ENCODE measurements at places on chromosomes 13 and 19. TPM values are rescaled to one million over a fixed set of nuclear protein-coding genes. Genes with fewer than 3 reads are reported as not detected.

Gene CACNG8
- total RNA-seq, result not detected

Gene DPF1
- 0.47 TPM for total RNA-seq

Gene URAD
- not detected for total RNA-seq

Gene GJB6
- total RNA-seq, result 2.3 TPM

Gene HSD17B14
- total RNA-seq, result 0.56 TPM

Gene NMRK2
- not detected for total RNA-seq

Gene HIPK4
- total RNA-seq, result not detected

Gene PTH2
- not detected for total RNA-seq

DNA sequence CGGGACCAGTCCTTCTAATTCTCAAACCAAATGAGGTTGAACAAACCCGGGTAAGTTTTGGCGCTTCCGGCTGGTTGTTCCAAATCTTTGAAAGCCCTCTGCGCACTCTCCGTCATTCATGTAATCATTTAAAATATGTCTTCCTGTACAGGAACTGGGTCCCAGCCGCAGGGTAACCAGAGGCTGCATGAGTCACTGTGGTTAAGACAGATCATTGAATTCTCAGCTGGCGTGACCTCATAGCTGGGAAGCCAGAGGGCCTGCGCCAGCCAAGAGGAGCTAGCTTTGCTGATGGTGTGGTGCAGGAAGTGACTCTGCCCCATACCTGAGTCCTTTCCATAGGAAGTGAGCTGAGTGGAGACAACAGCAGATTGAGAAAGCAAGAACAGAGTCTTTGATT lies 135.2 kb downstream of the TSHZ3 start:
- peak; percentile 97 for DNase-seq
- no peaks in the 10 kb centered on the region for H3K27me3 ChIP-seq
- peaks cover 1% of the 10 kb centered on the region for H3K36me3 ChIP-seq
- peak overlapping the region; percentile 64 for H3K4me3 ChIP-seq

DNA sequence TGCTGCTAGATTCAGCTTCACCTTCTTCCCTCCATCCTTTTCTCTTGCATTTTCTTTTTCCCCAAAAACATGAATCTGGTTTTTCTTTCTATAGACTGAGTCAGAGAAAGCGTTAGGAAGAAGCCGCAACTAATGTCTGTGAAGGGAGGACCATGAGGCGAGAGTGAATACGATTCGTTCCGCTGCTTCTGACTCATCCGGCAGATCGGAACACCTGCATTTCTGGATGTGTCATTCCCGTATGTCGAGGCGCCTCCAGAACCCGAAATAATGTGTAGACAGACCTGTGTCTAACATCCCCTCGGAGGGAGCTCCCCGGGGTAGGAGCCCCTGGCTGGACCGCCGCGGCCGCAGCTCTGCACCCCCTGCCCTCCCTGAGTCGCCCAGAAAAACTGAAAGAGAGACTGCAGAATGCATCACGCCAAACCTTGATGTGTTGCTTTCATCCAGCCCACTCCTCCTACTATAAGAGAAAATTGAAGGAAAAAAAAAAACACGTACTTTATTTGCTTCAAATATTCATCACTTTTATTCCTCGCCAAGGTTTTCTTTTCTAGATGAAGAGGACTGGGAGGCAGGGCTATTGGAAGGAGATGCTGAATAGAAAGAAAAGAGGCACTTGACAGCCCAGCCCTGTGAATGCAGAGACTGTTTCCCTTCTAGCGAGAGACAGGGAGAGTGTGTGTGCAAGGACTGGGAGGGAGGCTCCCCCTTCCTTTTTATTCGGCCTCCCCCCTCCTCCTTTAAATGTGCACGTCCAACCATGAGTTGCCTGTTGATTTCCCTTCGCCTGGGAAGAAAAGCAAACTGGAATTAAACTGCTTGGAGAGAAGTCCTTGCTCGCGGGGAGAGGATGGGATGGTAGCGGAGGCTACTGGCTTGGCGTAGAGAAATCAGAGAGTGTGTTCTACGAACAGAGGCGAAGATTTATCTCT lies 616 bp upstream of the PCDH17 start:
- H3K4me3 ChIP-seq, result peak overlapping the region; percentile 46
- H3K36me3 ChIP-seq, result peaks cover 5% of the 10 kb centered on the region
- no peak overlapping the region for H3K27ac ChIP-seq
- peaks cover 66% of the 10 kb centered on the region for H3K27me3 ChIP-seq
- DNase-seq, result peak; percentile 7

- no peak overlapping the region for H3K27ac ChIP-seq
- H3K36me3 ChIP-seq, result no peaks in the 10 kb centered on the region
- no peak overlapping the region for H3K4me3 ChIP-seq
Measured at GRCh38 chr19:50434525-50434924, 1.8 kb downstream of the MYBPC2 start.

- H3K4me1 ChIP-seq, result peaks cover 23% of the 10 kb centered on the region
- no peaks in the 10 kb centered on the region for H3K27me3 ChIP-seq
- no peak for DNase-seq
- H3K4me3 ChIP-seq, result peak overlapping the region; percentile 86
Measured at GRCh38 chr19:55474269-55475265, 1.9 kb upstream of the ZNF628 start.

- H3K4me1 ChIP-seq, result no peaks in the 10 kb centered on the region
- H3K4me3 ChIP-seq, result no peak overlapping the region
- H3K36me3 ChIP-seq, result no peaks in the 10 kb centered on the region
- H3K27me3 ChIP-seq, result peaks cover 8% of the 10 kb centered on the region
Measured at GRCh38 chr13:76647550-76647949, 238.7 kb downstream of the KCTD12 start.

- H3K36me3 ChIP-seq, result peaks cover 4% of the 10 kb centered on the region
- no peaks in the 10 kb centered on the region for H3K4me1 ChIP-seq
- DNase-seq, result no peak
Measured at GRCh38 chr19:56980906-56981305, 138.9 kb upstream of the USP29 start.

- no peak overlapping the region for H3K27ac ChIP-seq
- no peak overlapping the region for H3K4me3 ChIP-seq
- no peak for DNase-seq
- no peaks in the 10 kb centered on the region for H3K27me3 ChIP-seq
- H3K4me1 ChIP-seq, result peaks cover 16% of the 10 kb centered on the region
Measured at GRCh38 chr13:24243302-24243701, 66.1 kb upstream of the C1QTNF9 start.

- no peaks in the 10 kb centered on the region for H3K27me3 ChIP-seq
- H3K4me1 ChIP-seq, result peaks cover 12% of the 10 kb centered on the region
- no peak for DNase-seq
Measured at GRCh38 chr19:52527956-52528351, 486 bp downstream of the ZNF808 start.

- H3K36me3 ChIP-seq, result no peaks in the 10 kb centered on the region
- no peak overlapping the region for H3K4me3 ChIP-seq
- no peak overlapping the region for H3K27ac ChIP-seq
- no peaks in the 10 kb centered on the region for H3K4me1 ChIP-seq
- DNase-seq, result no peak
Measured at GRCh38 chr13:33976965-33977364, 159.0 kb downstream of the RFC3 start.

GRCh38 chr19:28500982-28501630 lies 711.8 kb downstream of the UQCRFS1 start:
- no peaks in the 10 kb centered on the region for H3K36me3 ChIP-seq
- H3K4me1 ChIP-seq, result peaks cover 22% of the 10 kb centered on the region
- DNase-seq, result peak; percentile 12
- peak overlapping the region; percentile 26 for H3K27ac ChIP-seq
- no peaks in the 10 kb centered on the region for H3K27me3 ChIP-seq
- H3K4me3 ChIP-seq, result no peak overlapping the region

GRCh38 chr19:58304748-58305064 lies 471 bp upstream of the ERVK3-1 start:
- peak overlapping the region; percentile 84 for H3K4me3 ChIP-seq
- peak overlapping the region; percentile 95 for H3K27ac ChIP-seq
- H3K4me1 ChIP-seq, result peaks cover 40% of the 10 kb centered on the region
- peaks cover 73% of the 10 kb centered on the region for H3K36me3 ChIP-seq

DNA sequence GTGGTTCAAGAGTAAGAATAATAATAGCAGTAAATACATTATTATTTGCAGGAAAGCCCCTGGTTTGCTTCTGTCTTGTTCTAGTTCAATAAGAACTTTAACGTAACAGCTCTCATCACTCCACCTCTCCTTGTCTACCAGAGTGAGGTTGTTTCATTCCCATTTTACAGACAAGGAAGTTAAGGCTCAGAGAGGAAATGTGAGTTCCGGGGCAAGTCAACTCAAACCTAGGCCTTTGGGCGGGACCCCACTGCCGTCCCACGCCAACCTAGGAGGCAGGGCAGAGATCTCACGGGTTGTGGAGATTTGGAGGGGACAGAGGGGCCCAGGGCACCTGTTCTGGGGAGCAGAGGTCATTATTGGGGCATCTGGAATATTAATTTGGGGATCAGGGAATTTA lies 1.5 kb downstream of the MAP4K1 start:
- H3K4me3 ChIP-seq, result peak overlapping the region; percentile 99
- peaks cover 40% of the 10 kb centered on the region for H3K4me1 ChIP-seq
- DNase-seq, result no peak
- peaks cover 43% of the 10 kb centered on the region for H3K36me3 ChIP-seq
- H3K27me3 ChIP-seq, result no peaks in the 10 kb centered on the region
- peak overlapping the region; percentile 99 for H3K27ac ChIP-seq

DNA sequence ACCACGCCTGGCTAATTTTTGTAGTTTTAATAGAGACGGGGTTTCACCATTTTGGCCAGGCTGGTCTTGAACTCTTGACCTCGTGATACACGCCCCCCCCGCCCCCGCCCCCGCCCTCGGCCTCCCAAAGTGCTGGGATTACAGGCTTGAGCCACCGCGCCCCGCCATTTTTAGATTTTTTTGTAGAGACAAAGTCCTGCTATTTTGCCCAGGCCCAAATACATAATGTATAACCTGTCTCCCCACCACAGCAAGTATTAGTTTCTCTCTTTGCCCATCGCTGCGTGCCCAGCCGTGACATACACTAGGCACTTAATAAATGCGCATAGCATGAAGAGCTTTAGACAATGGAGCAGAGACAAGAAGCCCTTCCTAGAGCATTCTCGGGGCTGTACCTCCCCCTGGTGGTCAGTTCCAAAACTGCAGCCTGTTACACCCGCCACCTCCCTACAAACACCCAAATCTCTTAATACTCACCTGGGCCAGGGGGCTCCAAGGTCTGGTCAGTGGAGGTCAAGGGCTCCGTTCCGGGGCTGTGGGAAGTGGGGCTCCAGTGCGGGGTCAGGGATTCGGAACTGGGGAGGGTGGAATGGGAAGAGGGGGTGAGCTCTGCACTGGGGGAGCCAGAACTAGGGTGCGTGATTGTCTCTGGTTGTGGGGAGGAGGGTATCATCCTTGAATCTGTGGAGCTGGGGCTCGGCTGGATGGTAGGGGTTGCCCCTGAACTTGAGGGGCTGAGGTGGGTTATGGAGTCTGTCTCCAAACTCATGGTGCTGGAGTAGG lies 22.5 kb downstream of the IQCN start:
- no peak overlapping the region for H3K27ac ChIP-seq
- peaks cover 2% of the 10 kb centered on the region for H3K4me1 ChIP-seq
- no peaks in the 10 kb centered on the region for H3K36me3 ChIP-seq

- no peak for DNase-seq
- peaks cover 25% of the 10 kb centered on the region for H3K4me1 ChIP-seq
- H3K4me3 ChIP-seq, result no peak overlapping the region
- H3K27ac ChIP-seq, result no peak overlapping the region
Measured at GRCh38 chr13:100671389-100672182, 3.0 kb downstream of the TMTC4 start.
